ENCODE measurements at places on chromosomes 13 and 19. TPM values are rescaled to one million over a fixed set of nuclear protein-coding genes. Genes with fewer than 3 reads are reported as not detected.

FFAR2 gene
- not detected for total RNA-seq

ZNF805 gene
- 26.2 TPM for total RNA-seq

ZNF175 gene
- 10.2 TPM for total RNA-seq

ATP13A1 gene
- 132 TPM for total RNA-seq

PLPPR3 gene
- total RNA-seq, result not detected

CCDC97 gene
- 55.5 TPM for total RNA-seq

MIA gene
- 7.2 TPM for total RNA-seq

SUGP2 gene
- 145 TPM for total RNA-seq

GFY gene
- total RNA-seq, result not detected

CLEC11A gene
- total RNA-seq, result 0.61 TPM

ZNF491 gene
- 0.92 TPM for total RNA-seq

CDX2 gene
- not detected for total RNA-seq

VMAC gene
- total RNA-seq, result 10.7 TPM

NDFIP2 gene
- 2.6 TPM for total RNA-seq

GATAD2A gene
- 102 TPM for total RNA-seq

LYPD3 gene
- 5.0 TPM for total RNA-seq

THOP1 gene
- total RNA-seq, result 26.4 TPM

SIGLEC12 gene
- total RNA-seq, result 0.29 TPM

ZNF253 gene
- total RNA-seq, result 9.5 TPM

LYL1 gene
- total RNA-seq, result 9.1 TPM

KCNRG gene
- total RNA-seq, result 0.29 TPM

CEACAM7 gene
- total RNA-seq, result not detected

DNM2 gene
- total RNA-seq, result 238 TPM

HPN gene
- not detected for total RNA-seq

FCAR gene
- 8.5 TPM for total RNA-seq

MFSD12 gene
- total RNA-seq, result 101 TPM

DNAJC15 gene
- 10.5 TPM for total RNA-seq

ZNF582 gene
- 3.3 TPM for total RNA-seq

ZNF420 gene
- total RNA-seq, result 34.9 TPM

MAB21L1 gene
- not detected for total RNA-seq

RASGRP4 gene
- total RNA-seq, result 0.22 TPM

MAST1 gene
- 1.2 TPM for total RNA-seq

GRIK5 gene
- total RNA-seq, result 0.57 TPM

DLL3 gene
- 0.13 TPM for total RNA-seq

IRGC gene
- total RNA-seq, result not detected

All from naive thymus-derived CD4-positive, alpha-beta T cell (primary cell).